Stimulated activated CD4-positive, alpha-beta T cell treated with anti-CD3 and anti-CD28 coated beads, Interleukin-12 subunit alpha, Interleukin-12 subunit beta, amount 100 ng/mL, for 24 hours (primary cell): ENCODE measurements at places on chromosomes 1 and 21.

DNA sequence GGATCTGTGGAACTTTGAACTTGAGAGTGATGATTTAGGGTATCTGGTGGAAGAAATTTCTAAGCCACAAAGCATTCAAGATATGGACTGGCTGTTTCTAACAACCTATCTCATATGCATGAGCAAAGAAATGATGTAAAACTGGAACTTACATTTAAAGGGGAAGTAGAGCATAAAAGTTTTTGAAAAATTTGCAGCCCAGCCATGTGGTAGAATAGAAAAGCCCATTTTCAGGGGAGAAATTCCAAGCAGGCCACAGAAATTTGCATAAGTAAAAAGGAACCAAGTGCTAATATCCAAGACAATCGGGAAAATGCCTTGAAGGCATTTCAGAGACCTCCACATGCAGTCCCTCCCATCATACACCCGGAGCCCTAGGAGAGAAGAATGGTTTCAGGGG lies 15.7 kb downstream of the RIIAD1 start:
- no peak for DNase-seq

- no peak for DNase-seq
Observed at GRCh38 chr1:55131801-55132200, 83.4 kb downstream of the USP24 start.

DNA sequence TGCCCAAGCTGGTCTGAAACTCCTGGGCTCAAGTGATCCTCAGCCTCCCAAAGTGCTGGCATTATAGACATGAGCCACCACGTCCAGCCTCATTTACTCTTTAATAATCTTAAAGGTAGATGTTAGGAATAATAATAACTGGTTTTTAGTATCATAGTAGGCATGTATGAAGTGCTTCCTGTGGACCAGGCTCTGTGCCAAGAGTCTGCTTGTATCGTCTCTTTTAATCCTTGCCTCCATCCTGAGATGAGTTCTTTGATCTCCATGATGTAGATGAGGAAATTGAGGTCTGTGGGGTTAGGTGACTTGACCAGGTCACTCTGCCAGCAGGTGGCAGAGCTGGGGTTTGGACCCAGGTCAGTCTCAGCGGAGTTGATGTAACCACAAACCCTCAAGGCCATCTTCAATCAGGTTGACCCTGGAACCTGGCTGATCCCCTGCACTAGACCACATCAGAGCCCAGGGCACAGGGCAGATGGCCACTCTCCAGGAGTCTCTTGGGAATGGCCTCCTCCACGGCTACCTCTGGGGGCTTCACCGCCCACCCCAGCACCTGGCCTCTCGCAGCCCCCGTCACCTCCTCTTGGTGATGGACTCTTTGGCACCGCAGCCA lies 11.3 kb downstream of the EFHD2 start:
- DNase-seq = no peak

DNA sequence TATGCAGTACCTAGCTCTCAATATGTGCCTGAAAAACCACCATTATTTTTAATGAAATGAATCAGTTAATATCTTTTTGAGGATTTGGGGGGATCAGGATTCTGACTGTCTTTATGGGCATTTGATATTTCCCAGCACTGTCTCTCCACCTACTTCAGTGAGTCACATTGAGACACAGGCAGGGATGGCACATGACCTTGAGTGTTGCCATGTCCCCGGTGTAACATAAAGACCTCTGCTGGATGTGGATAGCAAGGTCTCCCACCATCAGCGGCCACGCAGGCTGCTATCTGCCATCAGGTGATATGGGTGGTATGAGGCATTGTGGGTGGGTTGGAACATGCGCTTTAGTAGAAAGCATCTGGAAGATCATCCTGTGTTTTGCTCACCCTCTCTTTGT lies 103.2 kb downstream of the RGL1 start:
- DNase-seq = no peak

DNA sequence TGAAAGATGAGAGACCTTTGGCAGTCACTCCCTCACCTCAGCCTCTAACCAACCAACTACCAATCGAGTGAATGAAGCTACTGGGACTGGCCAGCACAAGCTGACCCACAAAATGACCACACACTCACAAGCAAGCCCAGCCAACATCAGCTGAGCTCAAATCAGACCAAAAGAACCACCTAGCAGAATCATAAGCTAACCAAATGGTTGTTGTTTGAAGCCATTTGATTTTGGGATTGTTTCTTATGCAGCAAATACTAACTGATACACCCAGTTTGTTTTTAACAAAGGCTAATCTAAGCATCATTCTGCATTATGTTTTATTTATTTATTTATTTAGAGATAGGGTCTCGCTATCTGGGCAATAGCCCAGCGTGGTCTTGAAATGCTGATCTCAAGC lies 310.4 kb downstream of the SETD4 start:
- no peak for DNase-seq

GRCh38 chr1:2605509-2606395 lies 19.2 kb downstream of the PRXL2B start:
- DNase-seq = no peak

DNA sequence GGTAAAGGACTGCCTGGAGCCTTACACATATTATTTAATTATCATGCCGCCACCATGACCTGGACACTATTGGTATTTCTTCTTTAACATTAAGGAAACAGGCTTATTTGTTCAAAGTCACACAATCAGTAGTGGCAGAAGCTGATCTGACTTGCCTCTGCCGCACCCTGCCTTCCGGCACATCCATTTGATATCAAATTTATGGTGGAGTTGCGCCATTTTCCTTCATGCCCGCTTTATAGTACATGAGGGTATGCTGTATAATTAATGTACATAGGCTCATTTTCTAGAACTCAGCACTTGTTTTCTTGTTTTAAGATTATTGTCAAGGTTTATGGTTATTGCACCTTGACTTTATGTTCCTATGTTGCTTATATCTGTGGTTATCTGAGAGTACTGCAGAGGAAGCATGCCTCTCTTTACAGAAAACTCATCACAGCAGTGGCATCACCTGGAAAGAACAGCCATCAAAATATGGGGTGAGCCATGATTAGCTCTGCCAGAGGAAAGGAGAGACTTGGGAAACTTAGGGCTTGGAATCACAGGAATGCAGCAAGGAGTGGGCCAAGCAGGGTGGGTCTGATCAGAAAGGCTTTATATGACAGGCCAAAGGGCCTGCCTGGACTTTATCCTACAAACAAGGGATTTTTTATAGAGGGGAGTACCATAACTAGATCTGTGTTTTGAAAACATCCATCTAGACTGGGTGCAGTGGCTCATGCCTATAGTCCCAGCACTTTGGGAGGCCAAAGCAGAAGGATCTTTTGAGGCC lies 72.2 kb upstream of the GJB5 start:
- no peak for DNase-seq

DNA sequence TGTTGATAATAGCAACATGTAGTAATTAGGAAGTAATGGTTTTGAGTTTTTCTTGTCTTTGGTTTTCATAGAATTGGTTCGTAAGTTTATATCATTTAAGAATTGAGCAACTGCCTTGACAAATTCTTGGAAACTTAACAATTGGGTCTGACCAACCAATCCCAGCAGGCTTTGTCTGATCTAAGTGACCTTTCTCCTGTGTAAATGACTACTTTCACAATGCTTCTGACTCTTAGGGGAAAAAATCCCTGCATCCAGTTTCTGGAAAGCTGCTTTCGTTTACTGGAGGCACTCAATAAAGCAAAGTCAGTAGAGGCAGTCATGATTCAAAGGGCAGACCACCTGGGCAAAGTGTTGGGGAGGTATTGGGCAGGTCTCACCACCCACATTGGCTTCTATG lies 303.6 kb upstream of the FAM78B start:
- DNase-seq = no peak

GRCh38 chr1:93033029-93033428 lies 46.1 kb upstream of the MTF2 start:
- no peak for DNase-seq

GRCh38 chr1:21232044-21232443 lies 55.3 kb upstream of the EIF4G3 start:
- no peak for DNase-seq

DNA sequence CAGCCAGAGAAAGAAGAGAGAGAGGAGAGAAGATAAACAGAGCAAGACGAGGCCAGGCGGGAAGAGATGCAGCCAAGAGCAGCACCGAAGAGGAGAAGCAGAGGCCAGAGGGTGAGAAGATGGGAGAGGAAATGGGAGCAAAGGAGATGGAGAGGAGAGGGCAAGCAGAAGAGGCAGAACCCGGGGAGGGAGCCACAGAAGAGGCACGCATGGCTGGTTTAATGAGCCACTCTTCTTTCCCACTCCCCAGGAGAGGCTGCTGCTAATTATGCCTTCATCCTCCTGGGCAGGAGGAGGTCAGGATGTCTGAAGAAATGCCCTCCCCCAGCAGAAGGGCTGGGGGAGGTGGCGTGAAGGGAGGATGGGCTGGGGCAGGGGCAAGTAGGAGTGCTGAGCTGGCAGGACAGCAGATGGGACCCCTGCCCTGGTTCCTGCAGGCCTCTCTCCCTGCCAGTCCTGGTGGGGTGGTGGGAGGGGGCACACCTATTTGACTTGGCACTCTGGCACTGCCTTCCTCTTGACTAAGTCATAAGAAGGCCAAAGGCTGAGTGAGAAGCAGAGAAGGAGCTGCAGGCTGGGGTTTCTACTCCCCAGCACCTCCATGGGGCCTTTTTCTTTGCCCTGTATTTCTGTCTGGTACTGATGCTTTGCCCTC lies 32.3 kb downstream of the KIRREL1 start:
- DNase-seq = no peak
